ENCODE measurements at places on chromosomes 3 and 15.

GRCh38 chr3:116034794-116035193, 410.5 kb downstream of the LSAMP start:
- no peak for DNase-seq

DNA sequence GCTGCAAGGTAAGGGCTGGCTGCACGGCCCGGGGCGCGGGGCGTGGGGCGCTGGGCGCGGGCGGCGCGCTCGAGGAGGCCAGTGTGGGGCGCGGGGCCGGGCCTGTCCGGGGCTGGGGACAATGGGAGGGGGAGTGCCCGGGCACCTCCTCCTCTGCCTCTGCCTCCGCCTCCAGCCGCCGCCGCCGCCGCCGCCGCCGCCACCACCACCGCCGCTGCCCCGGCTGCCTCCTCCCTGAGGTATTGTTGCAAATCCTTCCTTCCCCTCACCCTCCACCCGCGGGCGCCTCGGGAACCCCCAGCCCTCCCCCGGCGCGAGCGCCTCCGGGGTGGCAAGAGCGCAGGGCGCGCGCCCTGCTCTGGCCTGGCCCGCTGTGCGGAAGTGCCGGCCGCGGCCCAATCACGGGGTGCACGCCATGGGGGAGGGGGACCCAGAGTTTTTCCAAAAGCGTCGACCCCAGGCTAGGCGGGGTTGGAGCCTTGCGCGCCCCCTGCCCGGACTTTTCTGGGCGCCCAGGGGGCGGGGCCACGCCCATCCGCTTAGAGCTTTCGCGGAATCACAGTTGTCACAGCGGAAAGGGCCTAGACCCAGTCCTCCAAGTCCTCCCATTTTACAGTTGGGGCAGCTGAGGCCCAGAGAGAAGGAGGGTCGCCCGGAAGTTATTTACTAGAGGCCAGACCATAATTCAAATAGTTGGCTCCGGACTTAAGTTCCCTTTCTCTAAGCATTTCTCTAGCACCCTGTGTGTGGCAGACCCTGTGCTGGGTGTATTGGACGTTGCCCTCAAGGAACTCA, at the start of gene LPP:
LPP (plus strand) TSS at position 144 of the 795 bp plus-strand sequence. CDS start 251,964 bp downstream, outside the sequence.
- DNase-seq, result peak; percentile 78

- DNase-seq, result no peak
Measured at GRCh38 chr3:8296461-8296860, 205.2 kb upstream of the LMCD1 start.

DNA sequence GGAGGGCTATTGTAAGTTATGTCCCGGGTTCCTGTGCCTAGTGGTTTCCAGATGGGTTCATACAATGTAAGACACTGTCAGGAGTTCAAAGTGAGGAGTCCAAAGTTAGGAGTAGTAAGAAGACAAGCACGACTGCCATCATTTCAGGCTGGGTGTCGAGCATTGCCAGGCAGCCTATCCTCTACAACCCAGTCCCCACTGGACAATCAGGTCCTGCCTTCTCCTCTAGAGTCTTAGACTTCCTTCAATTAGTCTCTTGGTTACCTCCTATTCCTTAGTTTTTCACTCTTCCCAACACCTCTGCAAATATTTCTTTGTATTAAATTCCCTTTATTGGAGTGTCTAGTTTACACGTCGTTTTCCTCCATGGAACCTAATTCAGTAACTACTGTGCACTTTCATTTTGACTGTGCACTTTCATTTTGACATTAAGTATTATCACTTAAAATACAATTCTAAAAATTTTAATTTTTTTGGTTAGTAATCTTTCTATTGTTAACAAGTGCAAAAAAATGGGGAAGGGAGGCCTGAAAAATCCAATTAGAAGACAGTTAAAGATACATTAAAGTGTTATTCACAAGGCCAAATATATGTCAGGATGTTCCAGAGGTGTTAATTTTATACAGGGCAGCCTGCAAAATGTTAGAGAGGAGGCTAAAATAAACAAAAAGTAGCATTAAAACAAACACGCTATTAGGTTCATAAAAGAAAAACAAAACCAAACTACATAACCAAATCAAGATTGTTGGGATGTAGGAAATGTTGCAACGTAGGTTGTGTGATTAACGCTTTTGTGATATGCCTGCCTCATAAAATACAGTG, 155.3 kb downstream of the TBL1XR1 start:
- DNase-seq, result no peak

- DNase-seq, result no peak
Measured at GRCh38 chr3:172711454-172711795, 558 bp upstream of the NCEH1 start.
